Iris pigment epithelial cell (primary cell): ENCODE measurements at places on chromosomes 6 and 20.

DNA sequence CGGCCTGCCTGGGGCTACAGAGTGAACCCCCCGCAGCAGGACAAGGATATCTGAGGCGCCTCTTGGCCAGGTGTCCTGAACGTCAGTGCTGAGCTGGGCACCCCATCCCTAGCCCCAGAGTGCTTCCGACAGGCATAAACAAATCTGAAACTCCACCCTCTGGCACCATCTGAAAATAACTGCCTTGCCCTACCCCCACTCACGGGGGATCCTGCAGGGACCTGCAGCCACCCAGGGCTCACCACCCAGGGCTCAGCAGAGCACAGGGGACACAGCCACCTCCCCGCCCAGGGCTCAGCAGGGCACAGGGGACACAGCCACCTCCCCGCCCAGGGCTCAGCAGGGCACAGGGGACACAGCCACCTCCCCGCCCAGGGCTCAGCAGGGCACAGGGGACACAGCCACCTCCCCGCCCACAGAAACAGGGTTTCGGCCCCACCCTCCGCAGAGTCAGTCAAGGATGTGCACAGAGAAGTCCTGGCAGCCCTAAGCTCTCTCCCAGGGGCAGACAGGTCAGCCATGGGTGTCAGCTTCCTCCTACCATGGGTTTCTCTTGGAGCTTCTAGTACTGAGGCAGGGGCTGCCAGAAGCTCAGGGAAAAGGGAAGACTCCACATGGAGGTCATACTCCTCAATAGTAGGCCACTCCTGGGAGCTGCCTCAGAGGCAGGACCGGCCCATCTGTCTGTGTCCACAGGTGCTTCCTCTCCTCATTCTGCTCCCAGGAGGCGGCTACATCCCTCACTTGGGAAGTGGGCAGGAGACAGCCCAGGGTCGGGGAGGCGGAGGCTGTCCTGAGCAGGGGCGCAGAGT, 4.6 kb downstream of the UCKL1 start:
- no peak for DNase-seq

DNA sequence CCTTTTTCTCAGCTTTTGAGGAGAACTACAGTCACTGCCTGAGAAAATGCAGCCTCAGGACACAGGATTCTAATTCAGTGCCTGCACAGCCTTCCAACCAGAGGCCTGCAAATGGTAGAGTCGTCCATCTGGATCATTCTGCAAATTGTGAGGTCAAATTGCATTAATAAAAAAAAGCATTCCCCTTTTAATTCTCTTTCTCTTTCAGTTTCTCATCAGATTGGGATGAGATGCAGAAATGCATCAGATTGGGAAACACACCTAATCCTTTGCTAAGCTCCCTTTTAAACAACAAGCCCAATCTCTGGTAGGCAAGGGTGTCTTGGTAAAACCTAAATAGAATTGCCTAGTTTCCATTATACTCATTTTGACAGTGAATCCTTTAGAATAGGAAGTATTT, 838.8 kb downstream of the MAFB start:
- no peak for DNase-seq

DNA sequence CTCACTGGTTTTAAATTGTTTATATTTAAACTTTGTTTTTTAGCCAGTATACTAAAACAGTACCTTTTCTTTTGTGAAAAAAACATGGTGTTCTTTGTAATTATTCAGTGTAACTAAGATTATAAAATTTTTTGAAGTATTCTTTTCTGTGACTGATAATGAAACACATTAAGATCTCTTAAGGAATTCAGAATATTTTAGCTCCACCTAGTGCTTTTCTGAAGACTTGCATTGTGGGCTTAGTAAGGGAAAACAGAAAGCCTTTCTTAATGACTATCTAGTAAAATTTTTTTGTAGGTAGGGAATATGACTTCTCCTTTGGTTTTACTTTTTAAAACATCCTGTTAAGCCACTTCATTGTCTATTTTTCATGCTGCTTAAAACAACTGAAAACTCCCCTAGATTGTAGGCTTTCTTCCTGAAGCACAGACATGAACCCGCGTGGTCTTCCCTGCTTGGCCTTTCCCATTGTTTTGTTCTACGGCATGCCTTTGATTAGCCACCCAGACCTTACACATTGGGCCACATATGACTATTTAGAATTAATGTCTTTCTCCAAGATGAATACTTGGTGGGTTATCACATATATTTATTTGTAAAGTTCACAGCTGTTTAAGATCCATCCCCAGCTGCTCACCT, 72.1 kb downstream of the AFDN start:
- DNase-seq, result peak; percentile 56

- no peak for DNase-seq
Measured at GRCh38 chr6:150638765-150639164, 39.1 kb downstream of the PLEKHG1 start.

DNA sequence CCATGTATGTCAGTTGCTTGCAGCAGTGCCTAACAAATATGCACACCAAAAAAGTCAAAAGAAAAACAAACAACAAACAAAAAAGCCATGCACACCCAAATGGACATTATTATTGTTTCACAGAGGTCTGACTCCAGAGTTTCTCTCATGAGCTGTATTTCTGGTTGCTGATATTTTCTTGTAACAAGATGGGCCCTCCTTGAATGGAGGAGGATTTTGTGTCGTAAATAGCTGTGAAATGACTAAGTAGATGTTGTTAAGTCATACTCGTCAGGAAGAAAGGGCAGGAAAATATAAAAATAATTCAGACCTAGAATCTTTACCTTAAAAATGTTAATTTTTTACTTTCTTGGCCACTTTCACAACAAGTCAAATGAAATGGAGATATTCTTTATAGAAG, 96.0 kb downstream of the PLEKHG1 start:
- no peak for DNase-seq
